Heart left ventricle (tissue), 16 donors: ENCODE measurements at places on chromosomes 16 and 17. TPM values are rescaled to one million over a fixed set of nuclear protein-coding genes. Genes with fewer than 3 reads are reported as not detected.

DNA sequence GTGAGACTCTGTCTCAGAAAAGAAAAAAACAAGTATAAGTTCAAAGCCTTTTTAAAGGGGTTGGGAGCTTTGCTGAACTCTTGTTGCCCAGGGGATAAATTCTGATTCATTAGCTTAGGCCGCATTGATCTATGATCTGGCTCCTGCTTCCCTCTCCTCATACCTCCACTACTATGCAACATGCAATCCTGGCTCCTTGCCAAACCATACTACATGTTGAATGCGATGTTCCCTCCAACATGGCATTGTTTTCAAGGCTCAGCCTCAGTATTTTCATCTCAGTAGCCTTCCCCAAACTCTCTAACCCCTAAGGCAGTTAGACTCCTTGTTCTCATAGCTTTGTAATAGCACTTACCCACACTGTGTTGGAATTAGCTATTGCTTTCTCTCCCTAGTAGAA, 6.2 kb downstream of the REXO5 start:
- no peak for DNase-seq
- no peak overlapping the region for H3K27ac ChIP-seq
- H3K36me3 ChIP-seq, result no peaks in the 10 kb centered on the region
- no peak overlapping the region for H3K4me3 ChIP-seq
- H3K27me3 ChIP-seq, result no peaks in the 10 kb centered on the region
- H3K4me1 ChIP-seq, result no peaks in the 10 kb centered on the region

DNA sequence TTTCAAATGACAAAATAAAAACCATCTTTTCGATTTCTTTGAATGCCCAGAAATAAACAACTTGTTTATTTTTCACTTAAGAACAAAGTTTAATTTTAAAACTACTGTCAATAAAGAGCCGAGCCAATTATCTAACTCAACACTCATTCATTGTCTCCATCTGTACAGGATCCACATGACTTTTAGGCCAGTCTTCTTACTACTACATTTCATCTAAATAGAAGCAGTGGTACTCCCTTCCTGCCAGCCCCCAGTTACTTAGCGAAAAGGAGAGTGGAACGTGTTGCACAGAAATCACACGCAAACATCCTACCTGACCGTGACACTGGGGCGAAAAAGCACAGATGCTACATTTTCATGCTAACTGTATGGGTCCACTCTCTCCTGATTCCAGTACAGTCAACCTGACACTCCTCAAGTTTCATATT, 1.2 kb downstream of the GNA13 start:
- H3K4me1 ChIP-seq, result peaks cover 16% of the 10 kb centered on the region
- H3K36me3 ChIP-seq, result peaks cover 32% of the 10 kb centered on the region
- peak overlapping the region; percentile 75 for H3K4me3 ChIP-seq

GRCh38 chr17:58375811-58376210, 23.8 kb upstream of the SUPT4H1 start:
- no peaks in the 10 kb centered on the region for H3K27me3 ChIP-seq
- DNase-seq, result no peak
- no peak overlapping the region for H3K27ac ChIP-seq
- no peaks in the 10 kb centered on the region for H3K4me1 ChIP-seq

DNA sequence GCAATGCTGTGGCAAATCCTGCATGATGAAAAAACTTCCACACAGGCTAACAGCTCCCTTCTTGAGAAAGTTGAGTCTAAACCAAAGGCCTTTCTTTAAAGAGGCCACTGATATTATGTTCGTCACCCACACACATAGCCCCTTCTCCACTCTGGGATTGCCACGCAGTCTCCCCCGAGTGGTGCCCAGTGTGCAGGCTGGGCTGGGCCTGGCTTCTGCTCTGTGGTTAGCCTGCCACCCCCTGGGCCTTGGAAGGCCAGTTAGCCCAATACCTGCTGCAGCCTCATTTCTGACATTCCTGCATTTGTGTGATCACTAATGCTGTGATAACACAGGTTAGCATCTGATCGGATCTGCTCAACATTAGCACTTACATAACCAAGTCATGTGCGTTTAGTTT, 44.8 kb downstream of the CDH3 start:
- no peaks in the 10 kb centered on the region for H3K36me3 ChIP-seq
- H3K27ac ChIP-seq, result no peak overlapping the region
- H3K4me3 ChIP-seq, result no peak overlapping the region
- no peaks in the 10 kb centered on the region for H3K4me1 ChIP-seq

GRCh38 chr17:64174686-64175456, 44.9 kb upstream of the ERN1 start:
- peak overlapping the region; percentile 75 for H3K27ac ChIP-seq
- peaks cover 44% of the 10 kb centered on the region for H3K4me1 ChIP-seq

DNA sequence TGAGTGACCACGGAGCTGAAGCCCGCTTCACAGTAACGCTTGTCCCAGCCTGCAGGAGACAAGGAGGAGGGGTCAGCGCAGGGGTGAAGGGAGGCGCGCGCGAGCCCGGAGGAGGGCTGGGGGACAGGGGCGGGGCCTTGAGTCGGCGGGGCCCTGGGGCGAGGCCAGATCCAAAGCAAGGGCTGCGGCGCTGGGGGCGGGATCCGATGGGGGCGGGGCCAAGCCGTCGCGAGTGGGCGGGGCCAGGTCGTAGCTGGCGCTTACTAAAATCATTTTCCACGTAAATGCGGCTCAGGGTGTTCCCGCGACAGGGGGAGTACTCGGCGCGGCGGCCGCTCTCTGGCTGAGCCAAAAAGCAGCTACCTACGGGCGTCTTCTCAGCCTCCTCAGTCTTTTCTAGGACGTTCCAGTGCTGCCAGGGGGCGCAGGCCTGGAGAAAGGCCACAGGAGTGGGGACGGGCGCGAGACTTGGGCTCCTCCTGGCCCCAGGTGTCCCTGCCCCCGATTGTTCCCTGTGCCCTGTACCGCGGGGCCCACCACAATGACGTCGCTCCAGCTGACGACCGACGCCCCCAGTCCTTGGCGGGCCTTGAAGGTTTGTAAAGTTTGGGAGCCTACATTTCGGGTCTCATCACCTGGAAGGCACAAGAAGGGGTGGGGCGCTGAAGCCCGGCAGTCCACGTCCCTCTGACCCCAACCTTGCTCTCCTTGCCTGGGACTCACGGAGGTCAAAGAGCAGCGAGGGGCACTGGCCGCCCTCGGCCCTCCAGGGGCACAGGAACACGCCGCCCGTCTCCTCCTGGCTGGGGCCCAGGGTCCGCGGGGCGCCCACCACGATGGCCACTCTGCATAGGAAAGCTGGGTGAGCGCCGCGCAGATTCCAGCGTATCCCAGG, 3.9 kb downstream of the ITGA2B start:
- peak overlapping the region; percentile 26 for H3K4me3 ChIP-seq
- peaks cover 10% of the 10 kb centered on the region for H3K4me1 ChIP-seq
- no peaks in the 10 kb centered on the region for H3K36me3 ChIP-seq
- H3K27ac ChIP-seq, result no peak overlapping the region
- peak; percentile 77 for DNase-seq

- no peak overlapping the region for H3K4me3 ChIP-seq
- no peak for DNase-seq
- no peaks in the 10 kb centered on the region for H3K36me3 ChIP-seq
- H3K4me1 ChIP-seq, result no peaks in the 10 kb centered on the region
- H3K27me3 ChIP-seq, result no peaks in the 10 kb centered on the region
- no peak overlapping the region for H3K27ac ChIP-seq
Measured at GRCh38 chr16:59614466-59615240, 880.5 kb upstream of the GOT2 start.

DNA sequence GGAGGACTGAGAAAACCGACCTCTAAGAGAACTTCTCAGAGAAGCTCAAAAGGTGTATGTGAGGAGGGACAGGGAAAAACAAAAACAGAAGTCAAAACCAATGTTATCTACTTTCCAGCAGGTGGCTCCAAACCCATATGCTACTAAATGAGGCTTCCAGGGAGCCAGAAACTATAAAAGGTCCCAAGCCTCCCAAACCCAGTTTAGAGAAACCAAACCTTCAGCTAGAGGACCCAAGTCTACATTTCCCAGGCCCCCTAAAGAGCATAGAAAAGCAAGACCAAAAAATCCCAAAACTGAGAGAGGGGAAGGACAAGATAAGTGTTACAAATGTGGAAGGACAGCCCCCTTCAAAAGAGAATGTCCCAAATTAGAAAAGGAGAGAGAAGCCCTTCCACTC, 3.7 kb downstream of the HPR start:
- no peak for DNase-seq
- H3K27me3 ChIP-seq, result no peaks in the 10 kb centered on the region
- H3K4me3 ChIP-seq, result no peak overlapping the region
- no peaks in the 10 kb centered on the region for H3K36me3 ChIP-seq

- DNase-seq, result no peak
- no peaks in the 10 kb centered on the region for H3K4me1 ChIP-seq
- no peak overlapping the region for H3K27ac ChIP-seq
- H3K4me3 ChIP-seq, result no peak overlapping the region
- no peaks in the 10 kb centered on the region for H3K27me3 ChIP-seq
Measured at GRCh38 chr16:30149250-30149930, 26.4 kb upstream of the MAPK3 start.

GRCh38 chr16:89268987-89269735, 51.7 kb downstream of the ZNF778 start:
- no peak overlapping the region for H3K4me3 ChIP-seq
- DNase-seq, result no peak
- no peak overlapping the region for H3K27ac ChIP-seq
- peaks cover 70% of the 10 kb centered on the region for H3K36me3 ChIP-seq
- H3K4me1 ChIP-seq, result no peaks in the 10 kb centered on the region
- no peaks in the 10 kb centered on the region for H3K27me3 ChIP-seq

LRRC37A gene
- 0.14 TPM for total RNA-seq

CTDNEP1 gene
- total RNA-seq, result 85.9 TPM

ZFP3 gene
- 14.5 TPM for total RNA-seq
